Type B pancreatic cell (in vitro differentiated cells): ENCODE measurements at places on chromosomes 2 and 18. TPM values are rescaled to one million over a fixed set of nuclear protein-coding genes. Genes with fewer than 3 reads are reported as not detected.
A peak's percentile ranks its signal among the peaks of the same experiment; 100 is the strongest.

DNA sequence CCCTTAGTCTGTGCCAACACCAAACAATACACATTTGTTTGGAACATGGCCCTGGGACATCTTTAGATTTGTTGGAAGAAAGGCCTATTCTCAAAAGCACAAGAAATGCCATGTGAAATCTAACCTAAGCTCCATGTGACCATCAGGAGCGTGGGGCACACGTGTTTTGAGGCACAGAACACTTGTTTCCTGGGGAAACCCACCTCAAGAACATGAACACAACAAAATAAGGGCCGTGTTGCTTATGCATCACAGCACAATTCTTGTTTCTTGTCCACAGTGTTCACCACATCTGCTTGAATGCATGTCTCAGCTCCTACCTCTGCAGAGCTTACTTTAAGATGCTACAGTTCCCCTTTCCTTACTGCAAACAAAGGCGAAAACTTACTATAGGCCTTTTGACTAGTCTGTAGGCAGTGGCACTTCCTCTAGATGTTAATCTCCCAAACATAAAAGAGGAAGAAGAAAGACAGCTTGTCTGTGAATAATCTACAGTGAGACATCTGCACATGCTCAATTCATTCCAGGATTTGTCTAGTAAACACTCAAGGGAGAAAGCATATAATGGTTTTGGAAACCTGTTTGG, 165.0 kb downstream of the ANKRD44 start:
- DNase-seq = no peak

- no peak for DNase-seq
These were observed 330.9 kb downstream of the DCC start for GRCh38 chr18:52670896-52671295.

DNA sequence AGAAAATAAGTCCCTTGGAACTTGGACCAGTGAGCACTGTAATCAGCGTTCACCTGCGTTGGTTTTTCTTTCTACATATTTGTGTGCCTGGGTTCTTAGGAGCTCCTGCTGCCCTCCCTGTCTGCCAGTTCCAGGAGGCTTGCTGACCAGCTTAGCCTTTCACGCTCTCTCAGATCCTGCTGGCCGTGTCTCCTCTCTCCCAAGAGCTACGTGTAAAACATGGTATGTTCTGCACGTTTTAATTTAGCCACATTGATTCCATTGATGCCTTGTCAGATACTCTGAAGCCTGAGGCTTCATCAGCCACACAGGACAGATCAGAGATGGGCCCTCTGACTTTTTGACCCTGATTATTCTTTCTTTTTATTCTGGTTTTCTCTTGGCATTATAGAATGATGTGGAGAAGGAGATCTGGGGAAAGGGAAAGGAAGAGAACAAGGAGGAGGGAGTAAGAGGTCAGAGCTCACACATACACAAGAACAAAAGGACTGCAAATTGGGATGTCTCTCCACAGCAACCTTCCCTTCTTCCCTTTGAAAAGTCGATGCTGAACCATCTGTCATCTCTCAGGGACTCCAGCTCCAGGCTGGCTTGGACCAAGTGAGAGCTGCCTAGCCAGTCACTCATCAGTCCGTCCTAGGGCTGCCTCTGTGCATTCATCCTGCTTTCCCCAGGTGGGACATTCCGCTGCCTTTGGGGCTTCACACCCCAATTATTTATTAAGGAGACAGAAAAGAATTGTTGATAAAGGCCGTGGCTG, 152.8 kb downstream of the PIK3C3 start:
- no peak for DNase-seq

DNA sequence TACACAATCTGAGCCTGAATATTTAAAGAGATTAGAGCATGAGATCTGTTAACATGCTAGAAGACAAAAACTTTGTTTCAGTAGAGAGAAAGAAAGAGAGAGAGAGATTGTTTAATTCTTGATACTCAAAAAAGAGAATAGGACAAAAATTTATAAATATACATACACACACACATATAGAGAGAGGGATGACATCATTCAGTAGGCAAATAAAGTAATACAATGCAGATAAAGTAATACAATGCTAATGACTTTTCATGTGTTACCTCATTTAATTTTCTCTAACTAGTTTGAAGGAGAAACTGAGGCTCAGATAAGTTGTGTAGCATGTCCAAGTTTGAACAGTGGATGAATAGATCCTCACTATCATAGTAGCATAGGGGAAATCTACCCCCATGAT, 286.4 kb downstream of the CMPK2 start:
- DNase-seq = no peak

DNA sequence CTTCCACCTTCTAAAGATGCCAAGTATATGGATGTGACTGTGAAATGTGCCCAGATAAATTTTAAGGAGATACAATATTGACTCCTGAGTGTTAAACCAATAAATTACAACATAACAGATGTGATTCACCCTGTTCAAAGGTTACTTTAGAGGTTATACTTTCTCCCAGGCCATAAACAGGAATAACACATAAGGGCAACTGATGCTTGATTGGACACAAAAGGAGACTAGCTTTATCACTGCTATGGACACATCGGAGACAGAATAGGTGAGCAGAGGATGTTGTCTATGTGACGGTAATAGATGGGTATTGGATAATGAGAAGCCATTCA, 31.9 kb upstream of the SLC25A52 start:
- no peak for DNase-seq

The ALKAL2 gene
- total RNA-seq = 3.5 and 10.6 TPM in 2 replicates

DNA sequence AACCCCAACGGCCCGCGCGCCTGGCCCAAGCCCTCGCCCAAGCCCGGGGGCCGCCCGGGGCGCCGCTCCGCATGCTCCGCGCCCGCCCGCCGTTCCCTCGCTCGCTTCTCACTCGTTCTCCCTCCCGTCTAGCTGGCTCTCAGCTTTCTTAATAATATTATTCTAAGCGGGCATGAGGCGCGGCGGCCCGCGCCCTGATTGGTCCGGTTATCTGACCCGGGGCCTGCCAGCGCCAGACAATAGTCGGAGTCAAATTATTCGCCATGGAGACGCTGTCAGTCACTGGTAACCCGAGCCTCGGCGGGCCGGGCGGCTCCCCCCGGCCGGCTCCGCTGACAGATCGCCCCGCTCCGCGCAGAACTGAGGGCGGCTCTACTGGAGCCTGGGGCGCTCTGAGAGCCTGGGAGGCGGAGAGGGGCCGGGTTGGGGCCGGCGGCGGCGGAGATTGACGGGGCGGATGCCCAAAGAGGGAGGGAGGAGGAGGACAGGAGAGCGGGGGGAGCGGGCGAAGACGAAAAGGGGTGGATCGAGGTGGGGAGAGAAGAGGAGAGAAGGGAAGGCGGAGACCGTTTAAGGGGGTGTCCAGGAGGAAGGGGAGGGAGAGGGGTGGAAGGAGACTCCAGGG, at the start of gene SIX2:
TSS of gene SIX2 (minus strand) at position 150 of the 625 bp plus-strand sequence. CDS start 342 bp downstream, outside the sequence.
- peak; percentile 93 for DNase-seq

- no peak for DNase-seq
These were observed 4.7 kb upstream of the HPCAL1 start for GRCh38 chr2:10297959-10298531.

- DNase-seq = peak; percentile 66
These were observed 160.7 kb downstream of the NDUFA10 start for GRCh38 chr2:239864247-239865058.

The FSHR gene
- total RNA-seq = not detected in 2 replicates

DNA sequence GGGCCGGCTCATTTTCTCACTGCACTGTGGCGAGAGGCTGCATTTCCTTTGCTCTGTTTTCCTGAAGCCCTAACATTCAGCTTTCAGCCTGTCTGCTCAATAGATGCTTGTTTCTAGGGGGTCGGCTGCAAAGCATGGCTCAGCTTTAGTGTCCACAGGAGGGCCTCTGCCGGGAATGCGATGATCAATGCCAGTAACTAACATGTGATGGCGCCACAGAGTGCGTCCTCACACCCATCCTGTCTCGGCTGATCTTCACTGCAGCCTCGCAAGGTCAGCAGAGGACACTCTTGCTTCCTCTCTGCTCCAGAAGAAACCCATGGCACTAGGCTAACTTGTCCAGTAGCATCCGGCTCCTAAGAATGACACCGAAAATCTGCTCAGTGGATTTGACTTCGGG, 156.4 kb upstream of the PXDN start:
- no peak for DNase-seq

GRCh38 chr18:31722369-31722957, 38.1 kb upstream of the B4GALT6 start:
- peak; percentile 76 for DNase-seq

GRCh38 chr2:10222-10875, 36.0 kb downstream of the FAM110C start:
- DNase-seq = no peak

- DNase-seq = no peak
These were observed 49.7 kb downstream of the RRM2 start for GRCh38 chr2:10172033-10172871.

DNA sequence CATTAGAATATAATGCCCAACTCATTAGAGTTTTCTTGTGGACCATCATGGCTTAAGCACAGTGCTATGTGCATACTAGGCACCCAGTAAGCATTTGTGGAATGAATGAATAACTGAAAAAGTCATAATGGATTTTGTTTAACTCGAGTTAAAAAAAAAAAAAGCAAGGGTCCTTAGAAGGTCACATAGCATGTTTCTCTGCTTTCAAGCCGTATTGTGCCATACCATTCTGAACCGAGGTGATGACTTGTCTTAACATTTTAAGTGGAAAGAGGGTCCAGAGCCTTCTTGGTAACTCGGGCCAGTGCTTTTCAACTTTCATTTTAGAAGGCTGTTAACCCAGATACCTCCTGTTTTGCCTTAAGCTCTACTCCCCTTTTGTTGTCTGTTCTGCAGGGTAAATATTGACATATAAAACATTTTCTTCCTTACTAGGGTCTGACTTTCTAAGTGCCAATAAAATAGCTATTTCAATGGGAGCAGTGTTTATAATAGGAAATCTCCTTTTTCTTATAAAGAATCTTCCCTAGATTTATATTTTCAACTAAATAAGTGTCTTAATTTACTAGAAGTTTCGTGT, 787 bp upstream of the ADGRF3 start:
- no peak for DNase-seq

DNA sequence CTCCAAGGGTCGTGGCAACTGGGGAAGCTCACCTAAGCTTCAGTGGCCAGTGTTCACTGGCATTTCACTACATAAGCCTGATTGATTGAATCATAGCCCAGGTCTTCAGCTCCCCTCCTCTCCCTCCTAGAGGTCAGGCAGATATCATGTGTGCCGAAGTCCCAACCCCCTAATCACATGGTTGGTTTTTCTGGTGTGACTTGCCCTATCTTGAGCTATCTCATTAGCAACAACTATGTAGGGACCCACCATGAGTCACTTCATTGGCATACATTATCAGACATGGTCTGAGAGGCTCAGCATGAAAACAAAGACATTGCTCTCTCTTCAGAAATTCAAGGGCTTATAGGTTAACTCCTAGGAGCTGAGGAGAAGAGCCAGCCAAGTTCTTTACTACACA, 76.8 kb downstream of the LYPD1 start:
- DNase-seq = no peak
